ENCODE measurements at places on chromosomes 4 and X.

GRCh38 chr4:174672276-174672675 is 150.0 kb upstream of the HPGD start:
- no peak for DNase-seq

- no peak for DNase-seq
These were observed 35.5 kb downstream of the NAA11 start for GRCh38 chr4:79290376-79290775.

- DNase-seq: no peak
These were observed 62.4 kb downstream of the LIMCH1 start for GRCh38 chr4:41600243-41600912.

DNA sequence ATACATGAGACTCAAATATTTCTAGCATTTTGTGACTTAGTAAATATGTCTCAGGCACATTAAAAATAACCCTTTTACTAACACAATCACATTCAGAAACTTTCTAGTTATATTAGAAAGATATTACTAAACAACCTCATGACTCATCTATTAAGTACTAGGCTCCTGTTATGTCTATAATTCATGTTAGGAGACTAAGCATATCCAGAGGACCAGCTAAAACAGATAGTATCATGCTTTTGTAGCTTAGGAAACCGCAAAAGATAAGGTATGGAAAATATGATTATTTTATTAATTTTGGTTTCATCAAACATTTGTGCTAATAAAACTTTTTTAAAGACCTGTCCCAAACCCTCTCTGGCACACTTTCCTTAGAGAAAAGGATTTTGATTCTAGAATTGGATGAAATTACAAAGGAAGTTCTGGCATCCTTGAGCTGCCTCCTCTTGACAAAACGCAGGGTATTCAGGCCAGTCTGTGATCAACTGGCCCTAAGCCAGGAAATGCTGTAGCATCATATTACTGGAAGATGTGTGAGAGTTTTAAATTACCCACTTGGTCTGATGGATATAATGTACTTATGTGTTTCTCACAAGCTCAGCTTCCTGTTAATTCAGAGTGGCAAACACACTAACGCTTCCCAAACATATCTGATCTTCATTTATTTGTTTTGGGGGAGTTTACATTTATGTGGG is 60.4 kb downstream of the NRK start:
- no peak for DNase-seq

GRCh38 chr4:80312124-80312523 is 23.4 kb upstream of the CFAP299 start:
- DNase-seq: no peak

- no peak for DNase-seq
These were observed 50.6 kb downstream of the BMP3 start for GRCh38 chr4:81081156-81081555.

- DNase-seq: no peak
These were observed 180.2 kb downstream of the FAM47B start for GRCh38 chrX:35122756-35123155.

DNA sequence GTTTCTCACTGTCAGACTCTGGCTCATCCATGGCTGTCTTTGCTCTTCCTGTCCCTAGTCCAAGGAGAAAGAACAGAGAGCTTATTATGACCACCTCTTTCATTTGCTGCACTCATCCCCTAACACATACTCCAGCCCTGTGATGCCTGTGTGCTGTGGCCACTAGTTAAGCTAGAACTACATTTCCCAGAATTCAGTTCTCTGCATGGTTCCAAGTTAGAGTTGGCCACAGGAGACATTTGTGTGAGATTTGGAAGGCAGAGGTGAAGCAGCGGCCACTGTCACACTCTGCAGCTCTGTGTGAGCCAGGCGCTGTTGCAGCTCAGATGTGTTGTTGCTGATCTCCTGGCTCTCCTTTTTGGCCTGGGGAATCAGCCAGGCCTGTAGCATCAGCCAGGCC is 188.2 kb upstream of the ATP6AP2 start:
- no peak for DNase-seq

DNA sequence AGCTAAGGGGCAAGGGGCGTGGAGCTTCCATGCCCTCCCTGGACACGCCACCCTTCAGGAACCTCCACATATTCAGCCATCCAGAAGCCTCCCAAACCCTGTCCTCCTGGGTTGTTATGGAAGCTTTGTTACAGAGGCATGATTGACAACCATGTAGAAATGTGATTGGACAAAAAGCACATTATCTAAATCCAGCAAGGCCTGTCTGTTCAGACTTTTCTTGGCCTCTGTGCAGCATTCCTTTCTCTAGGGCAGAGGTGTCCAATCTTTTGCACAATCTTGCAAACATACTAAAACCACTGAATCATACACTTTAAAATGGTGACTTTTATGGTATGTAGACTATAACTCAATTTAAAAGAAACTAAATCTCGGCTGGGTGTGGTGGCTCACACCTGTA is 12.7 kb downstream of the STEEP1 start:
- no peak for DNase-seq

DNA sequence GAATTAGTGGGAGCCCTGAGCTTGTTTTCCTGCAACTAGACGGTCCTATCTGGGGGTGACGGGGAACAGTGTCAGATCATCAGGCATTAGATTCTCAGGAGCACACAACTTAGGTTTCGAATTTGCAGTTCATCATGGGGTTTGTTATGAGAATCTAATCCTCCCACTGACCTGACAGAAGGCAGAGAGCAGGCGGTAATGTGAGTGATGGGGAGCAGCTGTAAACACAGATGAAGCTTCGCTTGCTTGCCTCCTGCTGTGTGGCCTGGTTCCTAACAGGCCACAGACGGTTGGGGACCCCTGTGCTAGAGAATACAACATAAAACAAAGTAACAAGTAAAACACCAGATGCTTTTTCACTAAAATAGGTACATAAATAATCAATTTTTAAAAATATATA is 86.2 kb upstream of the BLTP1 start:
- DNase-seq: no peak

- DNase-seq: peak; percentile 57
These were observed 1.5 kb upstream of the NR3C2 start for GRCh38 chr4:148443512-148444295.

- peak; percentile 38 for DNase-seq
These were observed 7.0 kb downstream of the TNIP3 start for GRCh38 chr4:121156822-121157769.

DNA sequence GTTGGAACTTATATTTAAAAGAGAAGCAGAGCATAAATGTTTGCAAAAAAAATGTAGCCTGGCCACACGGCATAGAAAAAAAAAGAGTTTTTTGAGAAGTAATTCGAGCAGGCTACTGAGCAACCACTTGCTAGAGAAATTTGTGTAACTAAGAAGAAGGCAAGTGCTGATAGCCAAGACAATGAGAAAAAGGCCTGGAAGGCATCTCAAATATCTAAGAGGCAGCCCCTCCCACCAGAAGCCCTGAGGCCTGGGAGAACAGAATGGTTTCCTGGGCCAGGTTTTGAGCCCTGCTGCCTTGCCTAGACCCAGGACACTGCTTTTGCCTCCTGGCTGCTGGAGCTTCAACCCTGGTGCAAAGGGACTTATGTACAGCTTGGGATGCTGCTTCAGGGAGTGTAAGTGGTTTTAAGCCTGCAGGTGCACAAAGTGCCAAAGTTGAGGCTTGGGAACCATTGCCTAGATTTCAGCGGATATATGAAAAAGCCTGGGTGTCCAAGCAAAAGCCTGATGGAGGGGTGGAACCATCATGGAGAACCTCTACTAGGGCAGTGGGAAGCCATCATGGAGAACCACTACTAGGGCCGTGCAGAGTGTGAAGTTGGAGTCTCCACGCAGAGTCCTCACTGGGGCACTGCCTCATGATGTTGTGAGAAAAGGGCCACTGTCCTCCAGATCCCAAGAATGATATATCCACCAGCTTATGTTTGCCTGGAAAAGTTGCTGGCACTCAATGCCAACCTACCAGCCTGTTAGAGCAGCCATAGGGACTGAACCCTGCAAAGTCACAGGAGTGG is 9.7 kb downstream of the TECRL start:
- DNase-seq: no peak

DNA sequence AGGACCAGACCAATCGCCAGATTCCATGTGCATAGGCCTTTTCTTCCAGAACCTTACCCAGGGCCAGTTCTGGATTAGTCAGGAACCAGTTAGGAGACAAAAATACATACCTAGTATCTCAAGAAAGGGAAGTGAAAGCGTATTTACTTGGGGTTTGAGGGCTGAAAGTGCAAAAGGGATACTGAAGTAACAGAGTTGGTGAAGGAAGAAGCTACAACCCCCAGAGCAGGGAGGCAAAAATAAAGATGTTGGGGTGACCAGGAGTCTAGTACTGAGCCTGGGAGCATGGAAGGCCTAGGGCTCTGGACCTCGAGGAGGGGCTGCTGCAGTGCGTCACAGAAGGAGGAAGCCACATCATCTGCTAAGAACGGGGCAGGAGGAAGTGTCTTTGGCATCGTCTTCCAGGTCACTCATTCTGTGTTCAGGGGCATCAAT is 38.3 kb downstream of the TKTL1 start:
- no peak for DNase-seq

- no peak for DNase-seq
These were observed 82.7 kb upstream of the DHRSX start for GRCh38 chrX:2583194-2584162.

Data from stimulated activated CD8-positive, alpha-beta memory T cell treated with anti-CD3 and anti-CD28 coated beads, Interleukin-4, amount 100 ng/mL, for 48 hours (primary cell).